ENCODE measurements at places on chromosomes 11 and 22. TPM values are rescaled to one million over a fixed set of nuclear protein-coding genes. Genes with fewer than 3 reads are reported as not detected.

DNA sequence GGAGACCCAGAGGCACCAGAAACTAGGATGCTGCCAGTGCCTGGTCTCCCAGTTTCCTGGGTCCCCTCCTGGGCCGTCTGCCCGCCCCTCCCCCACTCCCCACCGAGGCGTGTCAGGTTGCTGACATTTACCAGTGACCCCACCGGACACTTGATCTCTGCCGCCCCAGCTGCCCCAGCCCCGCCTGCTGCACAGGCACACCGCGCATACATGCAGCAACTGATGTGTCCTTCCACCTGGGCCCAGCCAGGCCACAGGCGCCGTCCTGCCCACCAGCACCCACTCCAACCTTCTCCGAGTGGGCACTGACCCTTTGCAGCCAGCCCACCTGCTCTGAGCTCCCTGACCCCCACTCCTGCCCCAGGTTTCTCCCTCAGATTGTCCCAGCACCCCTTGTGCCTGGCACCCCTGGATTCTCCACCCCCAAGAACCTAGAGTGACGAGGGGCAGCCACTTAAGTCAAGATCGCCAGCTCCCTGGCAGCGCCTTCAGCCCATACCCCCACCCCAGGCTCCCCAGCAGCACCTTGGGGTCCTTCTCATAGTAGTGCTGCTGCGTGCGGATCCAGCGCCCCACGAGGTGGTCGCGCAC lies 548 bp downstream of the PYGM start:
- no peak for DNase-seq

- peak; percentile 22 for DNase-seq
Measured at GRCh38 chr22:33519071-33519973, 401.0 kb downstream of the LARGE1 start.

DNA sequence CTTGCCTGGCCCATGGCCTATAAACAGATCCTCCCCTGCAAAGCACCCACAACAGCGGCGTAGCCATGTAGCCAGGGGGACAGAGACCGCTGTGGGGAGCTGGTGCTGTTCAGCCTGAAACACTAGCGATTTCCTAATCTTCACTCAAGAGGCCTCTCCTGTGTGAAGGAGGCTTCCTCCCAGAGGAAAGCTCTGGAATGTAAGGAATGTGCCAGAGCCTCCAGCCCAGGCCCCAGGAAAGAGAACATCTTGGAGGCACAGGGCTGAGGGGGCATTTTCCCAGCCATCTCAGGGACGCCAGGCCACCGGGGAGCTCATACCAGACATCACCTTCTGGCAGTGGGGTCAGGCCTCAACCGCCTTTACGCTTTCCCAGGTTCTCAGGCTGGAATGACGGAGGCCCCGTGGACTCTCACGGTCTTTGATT lies 24.0 kb downstream of the MIAT start:
- no peak for DNase-seq

- DNase-seq, result no peak
Measured at GRCh38 chr22:46619240-46619829, 851 bp upstream of the GRAMD4 start.

The LDHAL6A gene
- not detected for total RNA-seq

DNA sequence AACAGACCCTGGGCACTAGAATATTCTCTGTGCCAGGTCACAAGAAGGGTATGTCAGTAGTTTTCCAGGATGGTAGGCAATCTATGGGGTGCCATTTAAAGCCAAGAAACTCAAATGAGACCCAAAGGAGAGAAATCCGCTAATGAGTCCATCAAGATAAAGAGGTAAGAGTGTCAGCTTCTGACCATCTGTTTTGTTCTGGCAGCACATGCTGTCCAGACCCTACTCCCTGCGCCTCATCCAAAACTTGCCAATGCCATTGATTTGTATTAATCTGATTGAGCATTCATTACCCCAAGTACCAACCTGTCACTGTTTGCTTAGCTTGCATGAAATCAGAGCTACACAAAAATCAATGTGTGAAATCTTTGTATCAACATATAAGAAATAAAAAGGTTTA lies 229.0 kb downstream of the BLID start:
- no peak for DNase-seq

- DNase-seq, result peak; percentile 18
Measured at GRCh38 chr22:50626850-50627641, 906 bp downstream of the ARSA start.

DNA sequence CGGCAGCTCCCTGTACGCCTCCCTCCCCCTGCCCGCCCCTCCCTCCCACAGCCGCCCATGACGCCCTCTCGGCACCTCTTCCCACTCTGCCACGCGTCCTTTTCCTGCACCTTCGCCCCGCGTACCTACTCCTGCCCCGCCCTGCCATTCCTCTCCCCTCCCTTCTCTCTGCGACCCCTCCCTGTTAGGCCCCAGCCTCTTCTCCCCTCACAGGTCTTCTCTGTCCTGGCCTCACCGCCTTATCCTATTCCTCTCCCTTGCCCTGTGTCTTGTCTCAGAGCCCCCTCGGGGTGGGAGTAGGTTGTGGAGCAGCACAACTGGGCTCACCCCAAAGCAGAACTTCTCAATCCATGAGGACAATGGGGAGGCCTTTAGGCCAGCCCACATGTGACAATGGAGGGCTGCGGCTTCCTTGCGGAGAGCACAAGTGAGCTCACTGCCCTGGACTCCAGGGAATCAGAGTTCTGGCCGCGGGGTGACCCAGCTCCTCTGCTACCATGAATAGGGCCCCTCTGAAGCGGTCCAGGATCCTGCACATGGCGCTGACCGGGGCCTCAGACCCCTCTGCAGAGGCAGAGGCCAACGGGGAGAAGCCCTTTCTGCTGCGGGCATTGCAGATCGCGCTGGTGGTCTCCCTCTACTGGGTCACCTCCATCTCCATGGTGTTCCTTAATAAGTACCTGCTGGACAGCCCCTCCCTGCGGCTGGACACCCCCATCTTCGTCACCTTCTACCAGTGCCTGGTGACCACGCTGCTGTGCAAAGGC lies 539 bp downstream of the SLC35C1 start:
- DNase-seq, result no peak

Data from transverse colon (tissue), 4 donors.